Suppressor macrophage treated with lipopolysaccharide for 4 hours (primary cell): ENCODE measurements at places on chromosomes 13 and 19.

- no peak for DNase-seq
These were observed 32.3 kb upstream of the ZNF536 start for GRCh38 chr19:30339624-30340525.

DNA sequence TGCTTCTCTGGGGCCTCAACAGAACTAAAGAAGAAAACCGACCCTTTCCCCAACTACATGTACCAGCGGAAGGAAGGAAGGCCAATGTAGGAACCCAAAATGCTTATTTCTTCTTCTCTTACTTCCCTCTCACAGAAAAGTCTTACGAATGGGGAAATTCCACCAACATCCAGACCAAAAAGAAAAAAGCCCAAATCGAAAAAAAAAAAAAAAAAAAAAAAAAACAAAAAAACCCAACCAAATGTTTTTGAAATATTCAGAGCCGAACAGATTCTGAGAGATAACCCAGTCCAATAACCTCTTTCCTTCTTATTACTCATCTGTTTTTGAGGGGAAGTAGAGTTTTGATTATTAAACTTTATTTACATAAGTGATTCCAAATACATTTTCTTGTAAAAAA lies 3.9 kb downstream of the PPM1N start:
- peak; percentile 76 for DNase-seq

DNA sequence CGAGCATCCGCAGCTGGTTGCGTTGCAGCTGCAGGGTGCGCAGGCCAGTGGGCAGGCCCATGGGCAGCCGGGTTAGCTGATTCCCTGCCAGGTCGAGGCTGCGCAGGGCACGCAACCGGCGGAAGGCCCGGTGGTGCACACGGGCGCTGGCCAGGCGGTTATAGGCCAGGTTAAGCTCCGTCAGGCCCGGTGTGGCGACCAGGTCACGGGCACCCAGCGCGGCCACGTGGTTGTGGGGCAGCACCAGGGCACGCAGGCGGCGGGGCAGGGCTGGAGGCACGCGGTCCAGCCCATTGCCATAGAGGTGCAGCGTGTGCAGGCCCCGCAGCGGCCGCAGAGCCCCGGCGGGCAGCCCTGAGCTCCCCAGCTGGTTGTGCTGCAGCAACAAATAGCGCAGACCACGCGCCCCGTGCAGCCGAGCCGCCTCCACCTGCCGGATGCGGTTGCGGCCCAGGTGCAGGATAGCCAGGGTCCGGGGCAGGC lies 5.3 kb downstream of the PODNL1 start:
- no peak for DNase-seq

- peak; percentile 29 for DNase-seq
These were observed 391 bp downstream of the ZNF761 start for GRCh38 chr19:53432088-53432661.

- peak; percentile 12 for DNase-seq
These were observed 14.0 kb downstream of the SCGB2B2 start for GRCh38 chr19:34662919-34663318.

DNA sequence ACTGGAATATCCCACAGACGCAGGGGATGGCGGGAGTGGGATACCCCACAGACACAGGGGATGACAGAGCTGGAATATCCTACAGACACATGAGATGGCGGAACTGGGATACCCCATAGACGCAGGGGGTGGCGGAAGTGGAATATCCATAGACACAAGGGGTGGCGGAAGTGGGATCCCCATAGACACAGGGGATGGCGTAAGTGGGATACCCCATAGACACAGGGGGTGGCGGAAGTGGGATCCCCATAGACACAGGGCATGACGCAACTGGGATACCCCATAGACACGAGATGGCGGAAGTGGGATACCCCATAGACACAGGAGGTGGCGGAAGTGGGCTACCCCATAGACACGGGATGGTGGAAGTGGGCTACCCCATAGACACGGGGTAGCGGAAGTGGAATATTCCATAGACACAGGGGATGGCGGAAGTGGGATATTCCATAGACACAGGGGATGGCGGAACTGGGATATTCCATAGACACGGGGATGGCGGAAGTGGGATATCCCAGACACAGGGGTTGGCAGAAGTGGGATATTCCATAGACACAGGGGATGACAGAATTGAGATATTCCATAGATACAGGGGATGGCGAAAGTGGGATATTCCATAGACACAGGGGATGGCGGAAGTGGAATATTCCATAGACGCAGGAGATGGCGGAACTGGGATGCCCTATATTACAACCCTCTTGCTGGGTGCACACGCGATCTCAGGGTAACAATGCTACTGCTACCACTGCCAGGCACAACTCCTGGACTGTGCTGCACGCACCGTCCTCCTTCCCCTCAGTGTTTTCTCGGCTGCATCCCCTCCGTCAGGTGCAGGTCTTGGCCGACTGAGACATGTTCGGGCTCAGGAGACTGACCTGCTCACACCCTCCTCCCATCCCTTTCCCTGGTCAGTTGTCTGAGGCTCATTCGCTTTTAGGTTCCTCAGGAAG lies 28.1 kb downstream of the ZNF787 start:
- no peak for DNase-seq

DNA sequence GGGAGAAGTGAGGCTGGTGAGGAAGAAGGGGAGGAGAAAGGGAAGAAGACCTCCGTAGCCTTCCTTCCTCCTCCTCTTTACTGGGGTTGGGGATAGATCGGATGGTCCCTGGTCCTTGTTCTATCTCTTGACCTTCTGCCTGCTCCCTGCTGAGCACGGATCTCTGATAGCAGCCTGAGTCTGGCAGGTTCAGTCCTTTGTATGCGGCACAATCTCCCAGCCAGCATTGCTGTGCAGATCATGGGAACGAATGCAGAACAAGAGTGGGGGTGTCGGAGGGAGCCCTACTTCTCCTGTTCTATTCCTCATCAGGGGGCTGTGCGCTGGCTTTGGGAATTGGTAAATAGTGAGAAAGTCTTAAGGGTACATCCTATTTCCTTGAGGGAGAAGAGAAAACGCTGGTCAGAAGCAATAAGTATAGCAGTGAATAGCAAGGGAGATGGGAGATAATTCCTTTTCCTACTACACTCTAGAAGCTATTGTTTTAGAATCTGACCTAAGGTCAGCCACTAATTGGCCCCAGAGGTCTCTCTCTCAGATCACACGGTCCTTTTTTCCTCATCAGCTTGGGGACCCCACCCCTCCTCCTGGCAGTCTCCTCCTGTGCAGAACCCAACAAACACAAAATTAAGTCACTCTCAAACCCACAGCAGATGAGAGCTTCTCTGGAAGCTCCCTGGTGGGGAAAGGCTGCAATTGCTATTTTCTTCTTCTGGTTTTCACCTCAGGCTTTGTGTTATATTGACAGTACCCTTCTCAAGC lies 41.0 kb downstream of the KL start:
- DNase-seq = no peak

GRCh38 chr13:37479916-37480315 lies 118.7 kb downstream of the POSTN start:
- DNase-seq = no peak

GRCh38 chr19:2294687-2295335 lies 12.8 kb upstream of the PEAK3 start:
- DNase-seq = no peak

- DNase-seq = no peak
These were observed 8.6 kb upstream of the RNF6 start for GRCh38 chr13:26230703-26231102.

GRCh38 chr13:35475960-35476943 lies at the start of gene MAB21L1:
Gene MAB21L1 (minus strand): TSS chr13:35476689. CDS start chr13:35476138, 551 bp downstream.
- DNase-seq = peak; percentile 19

DNA sequence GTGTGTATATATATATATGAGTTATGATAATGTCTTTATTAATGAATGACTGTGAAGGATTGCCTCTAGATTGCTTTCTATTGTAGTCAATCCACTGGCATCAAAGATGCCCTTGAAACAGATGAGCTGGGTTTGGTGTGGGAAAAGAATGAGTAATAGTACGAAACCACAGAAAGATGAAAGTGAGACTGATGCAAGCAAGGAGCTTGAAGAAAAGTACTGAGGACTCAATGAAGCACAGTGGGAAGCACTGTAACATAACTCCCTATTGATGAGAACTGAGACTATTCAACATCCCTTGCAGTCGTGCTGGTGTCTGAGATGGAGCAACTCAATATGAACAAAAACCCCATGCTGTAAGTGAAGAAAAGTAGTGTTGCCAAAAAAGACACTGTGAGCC lies 1794.2 kb downstream of the SLITRK5 start:
- no peak for DNase-seq

- peak; percentile 87 for DNase-seq
These were observed at the start of gene NCR1 for GRCh38 chr19:54905803-54906511. Gene NCR1 (plus strand): TSS chr19:54906148. CDS start chr19:54906188, 40 bp downstream.

DNA sequence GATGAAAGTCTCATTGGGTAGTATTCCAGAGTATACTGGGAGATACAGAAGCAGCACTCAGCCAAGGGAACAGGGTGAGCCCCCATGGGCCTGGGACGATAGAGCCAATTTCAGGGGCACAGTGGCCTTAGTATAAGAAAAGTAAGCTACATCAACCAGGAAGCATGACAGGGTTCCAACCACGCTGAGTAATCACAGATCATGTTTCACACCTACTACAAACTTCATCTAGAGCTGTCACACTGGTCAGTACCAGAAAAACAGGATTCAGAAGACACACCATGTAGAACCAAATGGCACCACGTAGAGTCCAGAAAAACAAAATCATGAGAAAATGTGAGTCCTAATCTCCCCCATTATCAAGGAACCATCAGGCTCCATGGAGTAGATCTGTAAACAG lies 1292.4 kb upstream of the MIR17HG start:
- no peak for DNase-seq

GRCh38 chr13:42073683-42074082 lies 25.2 kb downstream of the DGKH start:
- DNase-seq = no peak

DNA sequence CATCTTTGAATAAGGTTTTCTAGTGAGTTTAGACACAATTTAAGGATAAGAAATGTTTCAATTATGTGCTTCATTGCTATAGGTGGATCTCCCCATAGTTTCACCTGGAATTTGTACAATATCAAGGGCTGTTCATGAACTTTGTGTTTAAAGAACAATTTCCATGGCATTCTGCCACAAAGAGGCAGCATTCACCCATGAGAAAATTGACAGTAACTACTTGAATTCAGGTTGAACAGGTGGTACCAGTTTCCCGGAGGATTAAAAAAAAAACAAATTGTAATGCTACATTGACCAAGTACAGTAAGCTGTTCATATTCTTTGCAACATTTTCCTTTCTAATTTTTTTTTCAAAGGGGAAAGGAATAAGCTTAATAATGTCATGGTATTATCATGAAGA lies 9.1 kb downstream of the SLITRK5 start:
- DNase-seq = no peak

GRCh38 chr13:110726726-110727125 lies 13.2 kb downstream of the ING1 start:
- peak; percentile 21 for DNase-seq

GRCh38 chr13:114226088-114226487 lies 8.6 kb upstream of the CDC16 start:
- no peak for DNase-seq

GRCh38 chr13:111908361-111908760 lies 158.6 kb upstream of the SOX1 start:
- no peak for DNase-seq

DNA sequence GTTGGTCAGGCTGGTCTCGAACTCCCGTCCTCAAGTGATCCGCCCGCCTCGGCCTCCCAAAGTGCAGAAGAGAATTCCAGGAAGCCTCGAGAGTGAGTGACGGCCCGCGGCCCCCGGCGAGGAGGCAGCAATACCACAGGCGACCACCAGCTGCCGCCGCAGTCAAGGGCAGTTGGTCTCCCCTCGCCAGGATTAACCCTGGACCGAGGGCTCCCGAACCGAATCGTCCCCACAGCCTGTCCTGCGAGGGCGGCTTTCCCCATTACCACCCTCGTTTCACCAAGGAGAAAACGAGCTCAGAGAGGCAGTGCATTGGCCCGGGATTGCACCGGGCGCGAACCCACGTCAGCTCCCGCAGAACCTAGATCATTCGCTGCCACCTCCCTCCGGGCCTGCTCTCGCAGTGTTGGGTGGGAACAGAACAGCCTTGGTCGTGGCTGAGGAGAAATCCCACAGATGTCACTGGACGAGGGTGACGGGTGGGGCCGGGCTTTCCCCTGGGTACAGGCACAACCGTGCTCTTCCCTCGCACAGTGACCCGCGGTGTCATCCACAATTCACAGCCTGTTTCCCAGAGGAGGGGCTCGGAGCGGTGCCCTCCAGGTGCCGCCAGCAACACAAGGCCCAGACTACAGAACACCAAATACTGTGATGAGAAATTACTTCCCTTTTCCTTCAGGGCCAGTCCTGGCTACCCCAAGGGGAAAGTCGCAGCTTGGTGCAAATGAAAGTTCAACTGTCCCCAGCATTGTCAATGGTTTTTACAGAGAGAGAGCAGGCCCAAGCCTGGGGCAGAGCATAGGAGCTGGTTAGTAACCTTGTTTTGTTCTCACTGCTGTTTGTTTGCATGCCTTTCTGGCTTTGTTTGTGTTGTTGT lies 24.8 kb downstream of the C2CD4C start:
- peak; percentile 3 for DNase-seq

DNA sequence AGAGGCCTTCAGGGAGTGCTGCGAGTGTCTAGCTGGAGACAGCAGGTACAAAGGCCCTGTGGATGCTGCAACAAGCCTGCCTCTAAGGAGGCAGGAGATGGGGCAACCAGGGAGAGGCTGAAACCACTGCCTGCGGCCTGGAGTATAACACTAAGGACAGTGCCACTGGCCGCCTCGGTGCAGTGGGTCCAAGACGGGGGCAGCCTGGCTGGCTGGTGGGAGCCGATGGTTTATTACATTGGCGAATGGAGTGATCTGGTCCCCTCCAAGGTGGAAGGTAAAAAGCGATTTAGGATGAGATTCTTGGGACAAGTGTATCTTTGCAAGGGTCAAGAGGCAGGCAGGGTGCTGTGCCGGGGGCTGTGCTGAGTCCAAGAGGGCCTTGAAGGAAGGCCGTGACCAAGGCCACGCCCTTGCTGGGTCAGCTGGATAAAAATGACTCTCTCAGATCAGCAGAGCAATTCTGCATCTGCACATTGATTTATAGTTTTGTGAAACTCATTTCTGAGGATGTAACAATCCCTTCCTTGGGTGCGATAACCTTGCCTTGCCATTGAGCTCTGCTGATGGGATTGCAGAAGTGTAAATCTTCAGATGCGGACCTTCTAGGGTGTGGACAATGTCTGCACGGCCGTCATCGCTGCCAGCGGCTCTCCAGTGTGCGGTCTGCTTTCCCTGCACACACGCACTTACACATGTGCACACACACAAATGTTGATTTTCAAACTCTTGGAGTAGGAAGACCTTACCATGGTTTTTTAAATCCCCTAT lies 6.0 kb downstream of the TMEM255B start:
- no peak for DNase-seq

DNA sequence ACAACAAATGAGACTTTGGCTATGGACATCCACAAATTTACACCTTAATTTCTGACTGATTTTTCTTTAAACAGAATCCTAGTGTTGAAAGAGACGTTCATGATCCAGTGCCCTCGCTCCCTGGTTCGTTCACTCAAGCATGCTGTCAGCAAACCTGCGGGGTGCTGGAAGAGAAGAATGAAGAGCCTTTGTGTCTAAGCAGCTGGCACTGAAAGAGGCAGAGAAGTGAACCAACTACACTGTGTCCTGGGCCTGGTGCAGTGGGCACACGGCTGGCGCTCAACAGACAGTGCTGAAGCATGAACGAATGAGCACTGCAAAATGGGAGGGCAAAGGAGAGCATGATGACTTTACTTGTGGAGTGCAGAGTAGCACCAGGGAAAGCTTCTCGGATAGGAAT lies 46.8 kb downstream of the MIPEP start:
- DNase-seq = no peak

GRCh38 chr19:36001605-36002004 lies 6.6 kb downstream of the SDHAF1 start:
- no peak for DNase-seq
